ENCODE measurements at places on chromosomes 5 and 9. TPM values are rescaled to one million over a fixed set of nuclear protein-coding genes. Genes with fewer than 3 reads are reported as not detected.
A peak's percentile ranks its signal among the peaks of the same experiment; 100 is the strongest.

BARX1 gene
- total RNA-seq = not detected

PCDHA9 gene
- 1.00 TPM for total RNA-seq

MAN1B1 gene
- 71.6 TPM for total RNA-seq

SPEF2 gene
- total RNA-seq = 9.4 TPM

PCDHB16 gene
- total RNA-seq = 0.55 TPM

PCDHA12 gene
- not detected for total RNA-seq

TRPM3 gene
- 0.37 TPM for total RNA-seq

OR1J2 gene
- total RNA-seq = not detected

ORM2 gene
- not detected for total RNA-seq

DNA sequence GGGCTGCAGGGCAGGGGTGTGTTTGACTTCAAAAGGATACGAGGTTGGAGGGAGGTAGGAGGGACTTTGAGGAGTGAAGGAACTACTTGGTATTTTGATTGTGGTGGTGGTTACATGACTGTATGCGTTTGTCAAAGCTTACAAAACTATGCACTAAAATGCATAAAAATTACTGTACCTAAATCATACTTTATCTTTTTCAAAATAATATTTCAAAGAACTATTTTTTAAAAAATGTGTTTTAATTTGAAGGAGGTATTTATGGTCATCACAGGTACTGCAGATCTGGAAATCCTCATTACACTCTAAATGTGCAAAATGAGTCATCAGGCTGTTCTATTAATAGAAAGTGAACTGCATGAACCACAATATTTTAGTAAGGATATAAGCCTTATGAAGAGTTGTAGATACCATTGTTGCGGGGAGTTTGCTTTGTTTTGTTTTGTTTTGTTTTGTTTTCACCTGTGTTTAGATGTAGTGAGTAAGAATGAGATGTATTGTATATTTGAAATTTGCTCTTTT, 116.9 kb downstream of the ARRDC3 start:
- DNase-seq = no peak
- no peak overlapping the region for H3K4me3 ChIP-seq
- no peaks in the 10 kb centered on the region for H3K27me3 ChIP-seq
- H3K27ac ChIP-seq = no peak overlapping the region

DNA sequence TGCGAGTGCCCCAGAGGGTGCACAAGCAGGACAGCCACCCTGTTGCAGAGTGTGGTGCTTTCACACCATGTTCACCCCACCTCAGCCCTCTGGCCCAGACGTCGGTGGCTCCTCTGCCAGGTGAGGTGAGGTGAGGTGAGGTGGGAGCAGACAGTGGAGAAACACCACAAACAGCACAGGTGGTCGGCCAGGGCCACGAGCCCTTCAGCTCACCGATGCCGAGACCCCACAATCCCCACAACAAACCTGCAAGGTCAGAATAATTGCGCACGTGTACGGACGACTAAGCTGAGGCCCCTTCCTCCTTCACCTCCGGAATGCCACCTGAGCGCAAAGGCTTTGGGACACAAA, 10.5 kb downstream of the BRD3 start:
- no peak overlapping the region for H3K4me3 ChIP-seq
- H3K36me3 ChIP-seq = no peaks in the 10 kb centered on the region
- no peaks in the 10 kb centered on the region for H3K27me3 ChIP-seq
- H3K27ac ChIP-seq = no peak overlapping the region
- H3K4me1 ChIP-seq = peaks cover 52% of the 10 kb centered on the region

- no peak for DNase-seq
- no peaks in the 10 kb centered on the region for H3K27me3 ChIP-seq
- H3K27ac ChIP-seq = no peak overlapping the region
- H3K4me3 ChIP-seq = no peak overlapping the region
- H3K4me1 ChIP-seq = no peaks in the 10 kb centered on the region
Measured at GRCh38 chr5:163330723-163331668, 106.4 kb upstream of the CCNG1 start.

DNA sequence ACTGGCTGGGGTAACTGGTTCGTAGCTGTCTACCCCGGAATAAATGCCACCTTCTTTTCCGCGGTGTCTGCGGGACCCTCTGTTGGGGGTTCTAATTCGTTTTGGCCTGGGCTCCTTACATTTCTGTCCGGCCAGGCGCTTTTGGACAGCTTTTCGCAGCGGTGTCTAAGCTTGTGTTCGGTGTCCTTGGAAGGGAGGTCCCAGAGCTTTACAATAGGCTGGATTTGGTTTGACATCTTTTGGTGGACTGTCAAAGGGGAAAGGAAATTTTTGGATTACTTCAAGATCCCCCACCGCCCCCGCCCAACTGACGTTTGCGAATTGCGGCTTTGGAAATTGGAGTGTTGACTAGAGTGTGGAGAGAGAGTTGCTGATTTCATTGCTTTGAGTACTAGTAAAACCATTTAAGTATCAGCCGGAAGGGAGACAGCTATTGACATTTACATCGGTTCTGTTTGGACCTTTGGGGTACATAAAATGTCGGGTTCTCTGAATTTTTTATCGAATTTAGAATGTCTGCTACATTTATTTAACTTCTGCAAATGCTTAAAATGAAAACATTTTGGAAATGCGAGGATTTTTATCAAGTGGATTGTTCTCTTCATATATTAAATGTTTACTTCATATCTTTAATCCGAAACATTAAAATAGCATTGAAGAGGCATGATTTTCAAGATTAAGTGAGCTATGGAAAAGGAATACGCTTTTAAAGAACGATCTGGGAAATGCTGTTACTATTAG, 4.7 kb upstream of the PURA start:
- DNase-seq = peak; percentile 13
- no peaks in the 10 kb centered on the region for H3K36me3 ChIP-seq
- peak overlapping the region; percentile 71 for H3K4me3 ChIP-seq
- H3K27ac ChIP-seq = peak overlapping the region; percentile 97
- H3K27me3 ChIP-seq = peaks cover 5% of the 10 kb centered on the region
- peaks cover 15% of the 10 kb centered on the region for H3K4me1 ChIP-seq

- H3K36me3 ChIP-seq = no peaks in the 10 kb centered on the region
- H3K27ac ChIP-seq = no peak overlapping the region
- no peak for DNase-seq
Measured at GRCh38 chr5:124909734-124910133, 163.3 kb upstream of the ZNF608 start.

- DNase-seq = no peak
- H3K36me3 ChIP-seq = no peaks in the 10 kb centered on the region
- peak overlapping the region; percentile 5 for H3K27ac ChIP-seq
Measured at GRCh38 chr5:113524927-113525326, 11.4 kb downstream of the YTHDC2 start.

- no peak for DNase-seq
- H3K36me3 ChIP-seq = no peaks in the 10 kb centered on the region
Measured at GRCh38 chr5:147687118-147687517, 95.4 kb downstream of the JAKMIP2 start.

- no peaks in the 10 kb centered on the region for H3K36me3 ChIP-seq
- no peak overlapping the region for H3K4me3 ChIP-seq
- H3K27me3 ChIP-seq = no peaks in the 10 kb centered on the region
- no peak overlapping the region for H3K27ac ChIP-seq
Measured at GRCh38 chr5:67043796-67044511, 152.6 kb downstream of the CD180 start.

DNA sequence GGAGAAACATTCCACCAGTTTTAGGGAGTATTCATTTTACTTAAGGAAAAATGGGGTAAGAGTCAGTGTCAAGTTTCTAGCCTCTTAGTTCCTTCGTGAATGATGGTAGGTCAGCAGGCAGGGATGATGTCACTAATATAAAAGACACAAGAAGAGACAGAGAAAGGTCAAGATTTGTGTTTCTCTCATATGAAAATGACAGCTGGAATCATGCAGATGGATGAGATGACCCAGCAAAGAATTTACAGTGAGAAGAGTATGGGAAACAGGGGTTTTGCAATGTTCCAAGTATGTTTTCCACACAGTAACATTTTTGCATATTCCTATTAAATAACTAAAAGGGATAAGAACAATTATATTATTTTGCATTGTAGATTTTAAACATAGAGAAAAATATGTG, 749.6 kb upstream of the DMAC1 start:
- H3K4me3 ChIP-seq = no peak overlapping the region
- H3K4me1 ChIP-seq = no peaks in the 10 kb centered on the region
- no peak for DNase-seq
- H3K27ac ChIP-seq = no peak overlapping the region
- H3K36me3 ChIP-seq = no peaks in the 10 kb centered on the region

DNA sequence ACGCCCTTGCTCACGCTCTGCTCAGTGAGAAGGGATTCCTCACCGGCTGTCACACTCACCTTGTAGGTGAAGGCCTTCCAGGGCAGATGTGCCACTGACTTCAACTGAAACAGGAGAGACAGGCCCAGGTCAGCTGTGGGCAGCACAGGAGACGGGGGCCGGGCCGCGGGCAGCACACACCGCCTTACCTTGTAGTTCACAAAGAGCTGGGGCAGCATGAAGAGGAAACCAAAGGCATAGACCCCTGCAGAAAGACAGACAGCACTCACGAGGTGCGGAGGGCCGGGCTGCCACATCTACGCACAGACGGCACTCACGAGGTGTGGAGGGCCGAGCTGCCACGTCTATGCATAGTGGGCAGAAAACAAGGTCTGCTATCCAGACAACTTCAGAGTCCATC, 23.3 kb downstream of the CLPTM1L start:
- no peak overlapping the region for H3K4me3 ChIP-seq
- DNase-seq = no peak
- H3K27ac ChIP-seq = no peak overlapping the region
- no peaks in the 10 kb centered on the region for H3K27me3 ChIP-seq
- peaks cover 5% of the 10 kb centered on the region for H3K36me3 ChIP-seq

DNA sequence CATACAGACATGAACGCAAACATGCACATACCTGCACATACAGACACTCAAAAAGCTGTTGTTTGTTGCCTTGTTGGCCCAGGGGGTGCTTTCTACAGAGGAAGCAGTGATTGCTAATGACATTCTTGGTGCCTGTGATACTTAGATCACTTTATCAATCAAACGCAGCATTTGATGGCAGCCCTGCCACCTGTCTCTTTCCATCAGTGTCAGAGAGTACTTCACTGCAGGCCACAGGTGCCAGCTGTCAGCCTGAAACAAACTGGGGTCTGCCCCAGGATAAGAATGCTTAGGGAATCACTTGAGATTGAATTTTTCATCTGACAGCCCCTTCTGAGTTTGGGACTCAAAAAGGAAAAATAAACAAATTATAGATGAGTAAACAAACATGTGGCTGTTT, 388.9 kb upstream of the SGCD start:
- H3K4me3 ChIP-seq = no peak overlapping the region
- H3K4me1 ChIP-seq = no peaks in the 10 kb centered on the region
- DNase-seq = no peak
- H3K27ac ChIP-seq = no peak overlapping the region
- no peaks in the 10 kb centered on the region for H3K27me3 ChIP-seq

GRCh38 chr9:71746758-71747125, 21.6 kb downstream of the CEMIP2 start:
- no peak for DNase-seq
- H3K4me3 ChIP-seq = no peak overlapping the region
- H3K36me3 ChIP-seq = no peaks in the 10 kb centered on the region
- H3K27ac ChIP-seq = no peak overlapping the region

All from transverse colon (tissue), 4 donors.